ENCODE measurements at places on chromosomes 11 and 22.
A peak's percentile ranks its signal among the peaks of the same experiment; 100 is the strongest.

DNA sequence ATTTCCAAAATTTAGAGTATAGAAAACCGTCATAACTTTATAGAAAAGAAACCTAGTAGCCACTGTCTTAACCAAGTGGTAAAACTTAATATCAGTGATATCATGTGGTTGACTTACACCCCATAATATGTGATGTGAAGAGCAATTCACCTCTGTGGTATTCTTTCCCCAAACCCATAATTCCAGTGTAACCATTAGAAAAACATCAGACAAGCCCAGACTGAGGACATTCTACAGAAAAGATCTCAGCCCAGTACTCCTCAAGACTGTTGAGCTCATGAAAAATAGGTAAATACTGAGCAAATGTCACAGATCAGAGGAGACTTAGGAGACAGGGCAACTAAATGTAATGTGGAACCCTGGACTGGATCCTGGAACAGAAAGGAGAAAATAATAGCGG is 134.6 kb downstream of the PGR start:
- DNase-seq: no peak

GRCh38 chr11:107669893-107670601 is 41.8 kb downstream of the SLN start:
- DNase-seq: no peak

DNA sequence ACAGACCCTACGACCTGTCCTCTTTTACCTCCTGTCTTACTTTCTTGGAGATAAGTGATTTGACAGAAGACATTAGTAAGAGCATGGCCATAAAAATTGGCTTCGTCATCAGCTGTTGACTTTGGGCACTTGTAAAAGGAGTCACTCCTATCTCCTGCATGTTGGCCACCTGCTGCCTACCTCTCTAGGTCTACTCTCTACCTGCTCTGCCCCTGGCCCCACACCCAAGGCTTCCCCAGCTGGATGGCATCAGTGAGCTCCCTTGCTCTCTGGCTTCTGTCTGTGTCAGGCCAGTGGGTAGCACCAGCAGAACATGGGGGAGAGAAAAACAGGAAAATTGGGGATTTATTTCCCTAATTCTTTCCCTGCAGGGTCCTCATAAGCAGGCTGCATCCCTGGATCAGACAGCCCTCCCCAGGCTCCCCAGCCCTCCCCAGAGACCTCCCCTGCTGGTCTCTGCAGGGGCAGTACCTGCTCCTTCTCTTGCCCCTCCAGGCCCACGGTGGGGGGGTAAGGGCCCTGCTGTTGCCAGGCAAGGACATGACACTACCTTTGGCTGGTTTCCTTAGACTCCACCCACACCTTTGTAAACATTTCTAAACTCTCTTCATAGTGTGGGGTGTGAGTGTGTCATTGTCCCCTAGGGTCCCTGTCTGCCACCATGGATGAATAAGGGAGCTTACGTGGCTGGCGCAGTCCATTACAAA is 157.0 kb upstream of the NECTIN1 start:
- DNase-seq: peak; percentile 81

GRCh38 chr22:23688571-23688970 is 2.2 kb upstream of the RGL4 start:
- no peak for DNase-seq

DNA sequence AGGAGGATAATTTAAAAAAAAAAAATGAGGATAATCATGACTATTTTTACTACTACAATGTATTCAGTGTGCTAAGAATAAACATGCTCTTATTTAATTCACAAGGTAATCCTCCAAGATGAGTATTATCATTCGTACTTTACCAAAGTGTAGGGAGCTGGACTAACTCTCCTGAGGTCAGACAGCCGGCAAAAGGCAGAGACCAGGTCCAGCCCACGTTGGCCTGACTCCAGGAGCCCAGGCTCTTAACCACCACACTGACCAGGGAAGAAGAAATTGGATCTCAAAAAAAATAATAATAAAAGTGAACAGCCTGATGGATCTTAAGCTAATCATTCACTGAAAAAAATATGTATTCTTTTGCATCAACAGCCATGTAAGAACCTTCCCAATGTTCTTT is 25.2 kb downstream of the PLAAT3 start:
- DNase-seq: no peak

DNA sequence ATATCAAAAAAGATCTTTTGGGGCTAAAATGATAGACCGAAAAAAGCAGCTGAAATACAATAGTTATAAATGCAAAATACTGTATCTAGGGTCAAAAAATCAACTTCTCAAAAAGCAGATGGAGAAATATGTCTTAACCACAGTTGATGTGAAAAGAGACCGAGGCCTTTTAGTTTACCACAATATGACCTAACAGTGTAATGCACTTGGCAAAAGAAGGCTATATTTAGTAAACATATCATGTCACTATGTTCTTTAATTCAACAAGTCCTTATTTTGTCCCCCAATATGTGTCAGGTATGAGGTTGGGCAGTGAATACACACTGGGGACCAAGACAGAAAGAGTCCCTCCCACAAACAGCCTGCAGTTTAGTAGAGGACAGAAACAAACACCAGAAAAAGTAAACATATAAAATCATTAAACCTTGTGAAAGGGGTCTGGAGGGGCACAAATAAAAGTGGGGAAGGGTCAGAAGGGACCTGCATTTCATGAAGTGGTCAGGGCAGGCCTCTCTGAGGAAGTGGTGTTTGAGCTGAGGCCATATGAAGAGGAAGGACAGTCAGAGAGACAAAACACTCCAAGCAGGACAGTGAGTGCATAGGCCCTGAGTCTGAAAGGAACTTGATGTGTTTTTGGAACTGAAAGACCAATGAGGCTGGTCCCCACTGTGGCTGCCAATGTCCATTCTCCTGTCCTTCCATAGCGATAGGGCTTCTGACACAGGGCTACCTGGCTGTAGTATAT is 53.4 kb downstream of the LIF start:
- no peak for DNase-seq

GRCh38 chr11:43381802-43382201 is 23.1 kb downstream of the TTC17 start:
- DNase-seq: no peak

GRCh38 chr11:64620381-64620971 is 29.5 kb downstream of the SLC22A12 start:
- DNase-seq: no peak

DNA sequence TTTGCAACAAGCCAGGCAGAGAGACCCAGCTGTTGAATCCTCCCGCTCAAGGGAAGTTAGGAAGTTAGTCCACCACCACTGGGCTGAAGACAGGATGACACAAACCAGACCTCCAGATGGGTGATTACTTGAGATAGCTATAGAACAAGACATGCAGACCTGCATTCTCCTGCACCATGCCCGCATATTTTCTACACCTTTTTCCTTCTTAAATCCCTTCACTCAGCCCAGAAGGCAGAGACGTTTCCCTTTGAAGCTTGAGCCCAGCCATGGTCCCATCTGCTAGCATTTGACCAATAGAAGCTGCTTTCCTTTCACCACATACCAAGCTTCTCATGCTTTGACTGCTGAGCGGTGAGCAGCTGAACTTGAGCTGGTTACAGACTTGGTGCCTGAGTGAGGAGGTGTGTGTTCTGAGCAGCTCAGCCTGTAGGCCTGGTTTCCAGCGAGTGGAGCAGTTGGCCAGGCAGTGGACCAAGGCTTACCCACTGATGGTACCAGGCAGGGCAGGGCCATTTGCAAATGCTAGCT is 29.2 kb upstream of the CBX6 start:
- DNase-seq: no peak

DNA sequence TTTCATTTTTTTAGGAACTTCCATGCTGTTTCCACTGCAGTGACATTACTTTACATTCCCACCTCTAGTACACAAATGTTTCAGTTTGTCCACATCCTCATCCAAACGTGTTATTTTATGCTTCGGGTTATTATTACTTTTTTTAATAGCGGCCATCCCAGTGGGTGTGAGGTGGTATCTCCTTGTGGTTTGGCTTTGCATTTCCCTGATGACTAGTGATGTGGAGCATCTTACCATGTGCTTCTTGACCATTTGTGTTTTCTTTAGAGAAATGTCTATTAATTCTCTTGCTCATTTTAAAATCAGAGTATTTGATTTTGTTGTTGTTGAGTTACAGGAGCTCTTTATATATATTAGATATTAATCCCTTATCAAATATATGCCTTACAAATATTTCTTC is 70.3 kb upstream of the ANO1 start:
- no peak for DNase-seq

- no peak for DNase-seq
Measured at GRCh38 chr11:63521896-63522295, 14.7 kb upstream of the PLAAT4 start.

- DNase-seq: no peak
Measured at GRCh38 chr11:46846510-46846830, 390 bp upstream of the CKAP5 start.

GRCh38 chr11:75241906-75242644 is 1.5 kb downstream of the TPBGL start:
- no peak for DNase-seq

DNA sequence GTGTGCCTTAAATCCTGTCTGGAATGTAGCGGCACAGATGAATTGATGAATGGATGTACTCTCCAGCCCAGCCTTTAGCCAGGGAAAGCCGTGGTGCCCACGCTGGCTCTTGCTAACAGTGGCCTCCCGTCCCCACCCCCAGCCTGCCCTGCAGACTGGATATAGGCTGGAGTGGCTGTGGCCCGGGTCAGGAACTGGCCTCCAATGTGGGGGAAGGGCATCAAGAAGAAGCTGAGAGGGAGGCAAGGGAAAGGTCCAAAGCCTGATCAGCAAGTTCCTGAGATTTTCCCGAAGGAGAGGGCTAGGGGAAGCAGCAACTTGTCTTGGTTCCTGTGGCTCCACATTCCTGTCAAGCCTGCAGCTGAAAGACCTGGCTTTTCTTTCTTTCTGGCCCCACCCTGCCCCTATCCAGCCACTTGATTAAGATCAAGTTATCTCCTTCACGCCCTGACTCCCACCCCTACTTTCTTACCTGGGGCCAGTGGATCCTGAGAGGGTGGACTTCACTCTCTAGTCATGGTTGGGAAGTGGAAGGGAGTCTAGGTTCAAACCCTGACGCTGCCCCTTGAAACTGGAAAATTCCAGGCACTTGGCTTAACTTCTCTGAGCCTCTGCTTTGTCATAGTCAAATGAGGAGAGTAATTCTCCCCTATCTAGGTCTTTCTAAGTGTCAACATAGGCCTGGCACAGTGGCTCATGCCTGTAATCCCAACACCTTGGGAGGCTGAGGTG is 11.0 kb upstream of the MICALL1 start:
- DNase-seq: no peak

DNA sequence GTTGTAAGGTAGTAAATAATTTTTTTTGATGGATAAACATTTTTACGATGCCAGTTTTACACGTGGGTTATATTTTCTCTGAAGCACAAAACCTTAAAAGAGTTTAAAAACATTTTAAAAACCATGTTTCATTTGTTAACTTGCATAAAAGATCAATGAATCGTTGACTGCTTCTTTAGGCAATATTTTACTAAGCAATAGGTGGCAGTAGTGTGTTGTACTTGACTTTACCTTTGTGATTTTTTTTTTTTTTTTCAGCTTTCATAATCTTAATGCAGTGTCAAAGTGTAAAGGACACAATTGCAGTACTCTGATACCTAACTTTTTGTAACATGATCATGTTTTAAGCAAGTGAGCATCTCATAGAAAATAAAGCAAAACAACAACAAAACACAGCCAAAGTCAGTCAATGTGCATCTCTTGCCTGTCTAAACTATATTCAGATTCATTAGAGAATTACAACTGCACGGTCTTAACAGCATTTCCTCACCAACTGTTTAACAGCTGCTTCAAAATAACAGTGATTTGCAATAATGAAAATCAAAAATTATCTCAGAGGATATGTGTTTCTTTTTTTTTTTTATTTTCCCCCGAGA is 27.7 kb downstream of the DNAJC24 start:
- DNase-seq: no peak

DNA sequence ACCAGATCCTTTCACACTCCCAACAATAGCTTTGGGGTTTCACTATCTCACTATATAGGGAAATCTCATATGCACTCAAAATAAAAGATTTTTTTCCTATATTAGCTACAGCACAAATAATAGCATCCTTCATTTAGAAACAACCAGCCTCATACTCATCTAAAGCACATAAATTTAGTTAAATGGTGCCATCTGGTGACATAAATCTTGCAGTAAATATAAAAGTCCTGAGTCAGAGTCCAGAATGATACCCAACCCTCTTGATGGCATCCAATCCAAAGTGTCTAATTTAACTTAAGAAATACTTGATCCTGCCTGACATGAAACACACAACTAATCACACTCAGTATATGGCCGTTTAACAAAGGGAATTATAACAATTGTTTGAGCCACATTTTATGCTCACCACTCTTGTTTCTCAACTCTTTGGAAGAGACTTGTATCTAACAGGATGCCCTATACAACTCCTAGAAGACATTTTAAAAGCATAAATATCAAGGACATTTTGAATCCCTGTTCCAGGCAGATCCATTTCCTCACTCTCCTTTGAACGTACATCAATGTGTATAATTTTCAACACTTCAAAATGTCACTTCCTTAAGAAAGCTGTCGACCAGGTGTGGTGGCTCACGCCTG is 36.2 kb downstream of the DLG2 start:
- DNase-seq: peak; percentile 45

DNA sequence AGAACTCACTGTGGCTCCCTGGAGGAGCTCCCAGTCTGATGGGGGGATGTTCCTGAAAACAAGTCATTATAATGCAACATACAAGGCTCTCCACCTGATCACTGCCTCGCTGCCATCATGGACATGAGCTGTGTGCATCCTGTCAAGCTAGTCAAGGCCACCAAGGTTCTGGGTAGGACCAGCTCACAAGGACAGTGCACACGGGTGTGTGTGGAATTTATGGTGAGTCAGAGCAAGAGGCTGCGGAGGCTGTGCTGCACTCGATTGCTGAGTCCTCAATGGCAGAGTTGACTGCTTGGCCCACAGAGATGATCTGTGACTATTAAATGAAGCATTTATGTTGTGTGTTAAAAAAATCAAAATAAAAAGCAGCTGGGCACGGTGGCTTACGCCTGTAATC is 96.6 kb downstream of the SEZ6L start:
- no peak for DNase-seq

GRCh38 chr11:47991266-47991830 is 11.0 kb downstream of the PTPRJ start:
- DNase-seq: peak; percentile 68

DNA sequence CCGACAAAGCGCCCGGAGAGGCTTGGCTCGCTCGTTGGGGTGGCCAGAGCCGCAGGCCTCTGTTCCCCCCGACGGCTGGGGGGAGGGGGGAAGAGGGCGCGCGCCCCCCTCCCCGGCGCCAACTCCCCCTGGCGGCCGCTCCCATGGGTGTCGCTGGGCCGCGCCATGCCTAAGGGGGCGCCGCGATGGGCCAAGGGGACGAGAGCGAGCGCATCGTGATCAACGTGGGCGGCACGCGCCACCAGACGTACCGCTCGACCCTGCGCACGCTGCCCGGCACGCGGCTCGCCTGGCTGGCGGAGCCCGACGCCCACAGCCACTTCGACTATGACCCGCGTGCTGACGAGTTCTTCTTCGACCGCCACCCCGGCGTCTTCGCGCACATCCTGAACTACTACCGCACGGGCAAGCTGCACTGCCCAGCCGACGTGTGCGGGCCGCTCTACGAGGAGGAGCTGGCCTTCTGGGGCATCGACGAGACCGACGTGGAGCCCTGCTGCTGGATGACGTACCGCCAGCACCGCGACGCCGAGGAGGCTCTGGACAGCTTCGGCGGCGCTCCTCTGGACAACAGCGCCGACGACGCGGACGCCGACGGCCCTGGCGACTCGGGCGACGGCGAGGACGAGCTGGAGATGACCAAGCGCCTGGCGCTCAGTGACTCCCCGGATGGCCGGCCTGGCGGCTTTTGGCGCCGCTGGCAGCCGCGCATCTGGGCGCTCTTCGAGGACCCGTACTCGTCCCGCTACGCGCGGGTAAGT is 1.4 kb downstream of the KCNC1 start:
- DNase-seq: peak; percentile 25

Data from NCI-H510A treated with DMSO at 0.1 percent for 48 hours (cell line).